ENCODE measurements at places on chromosomes 3 and 15.

DNA sequence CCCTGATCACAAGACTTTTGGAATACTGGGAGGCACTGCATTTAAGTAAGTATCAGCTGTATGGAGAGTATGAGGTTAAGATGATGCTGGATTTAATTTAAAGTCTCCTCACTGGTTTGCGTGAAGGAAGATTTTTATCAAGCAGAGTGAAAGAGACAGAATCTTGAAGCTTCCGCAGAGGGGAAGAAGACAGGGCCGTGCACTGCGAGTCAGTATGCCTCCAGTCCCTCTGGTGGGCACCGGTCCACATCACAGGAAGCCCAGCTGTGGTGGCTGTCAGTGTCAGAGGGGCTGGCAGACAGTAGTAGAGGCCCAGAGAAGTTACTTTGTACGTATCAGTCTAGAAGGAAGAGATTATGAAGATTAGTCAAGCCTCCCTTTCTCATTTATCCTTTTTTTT lies 379.0 kb upstream of the TPRG1 start:
- DNase-seq = no peak

GRCh38 chr15:45150481-45150880 lies 20.7 kb downstream of the DUOX1 start:
- no peak for DNase-seq

DNA sequence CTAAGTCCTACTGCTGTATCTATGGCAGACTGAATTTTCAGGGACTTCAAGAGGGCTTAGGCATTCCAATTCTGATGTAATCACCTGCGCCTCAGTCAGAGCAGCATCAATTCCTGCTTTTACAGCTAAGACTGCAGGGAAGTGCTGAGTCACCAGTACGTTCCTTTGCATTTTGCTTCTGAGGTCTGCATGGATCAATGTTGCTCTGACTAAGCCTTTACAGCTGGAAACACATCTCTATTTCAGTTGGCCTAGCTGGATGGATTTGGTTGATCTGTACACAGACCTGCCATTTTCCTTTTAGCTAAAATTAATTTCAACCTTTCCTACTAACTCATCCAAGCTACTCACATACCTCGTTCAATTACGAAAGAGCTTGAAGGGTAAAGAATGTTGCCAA lies 51.3 kb downstream of the ETV5 start:
- no peak for DNase-seq

- no peak for DNase-seq
Measured at GRCh38 chr15:83099290-83099689, 8.2 kb upstream of the TM6SF1 start.

DNA sequence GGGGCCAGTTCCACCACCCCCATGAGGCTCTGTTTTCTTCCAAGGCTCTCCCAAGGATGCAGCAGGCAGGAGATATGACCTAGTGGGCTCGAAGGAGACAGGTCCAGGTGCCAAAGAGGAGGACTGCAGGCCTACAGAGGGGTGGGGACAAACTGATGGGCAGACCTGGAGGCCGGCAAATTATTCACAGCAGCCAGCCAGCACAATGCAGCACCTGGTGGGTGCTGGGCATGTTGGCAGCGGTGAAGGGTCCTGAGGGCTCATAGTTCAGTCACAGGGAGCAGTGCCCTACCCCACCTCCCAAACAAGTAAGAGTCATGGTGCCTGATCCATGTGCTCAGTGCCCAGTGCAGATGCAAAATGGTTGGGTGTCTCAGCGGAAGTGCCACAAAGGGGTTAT lies 171.7 kb downstream of the ABHD5 start:
- DNase-seq = no peak

- no peak for DNase-seq
Measured at GRCh38 chr3:57094575-57094974, 34.1 kb downstream of the SPATA12 start.

DNA sequence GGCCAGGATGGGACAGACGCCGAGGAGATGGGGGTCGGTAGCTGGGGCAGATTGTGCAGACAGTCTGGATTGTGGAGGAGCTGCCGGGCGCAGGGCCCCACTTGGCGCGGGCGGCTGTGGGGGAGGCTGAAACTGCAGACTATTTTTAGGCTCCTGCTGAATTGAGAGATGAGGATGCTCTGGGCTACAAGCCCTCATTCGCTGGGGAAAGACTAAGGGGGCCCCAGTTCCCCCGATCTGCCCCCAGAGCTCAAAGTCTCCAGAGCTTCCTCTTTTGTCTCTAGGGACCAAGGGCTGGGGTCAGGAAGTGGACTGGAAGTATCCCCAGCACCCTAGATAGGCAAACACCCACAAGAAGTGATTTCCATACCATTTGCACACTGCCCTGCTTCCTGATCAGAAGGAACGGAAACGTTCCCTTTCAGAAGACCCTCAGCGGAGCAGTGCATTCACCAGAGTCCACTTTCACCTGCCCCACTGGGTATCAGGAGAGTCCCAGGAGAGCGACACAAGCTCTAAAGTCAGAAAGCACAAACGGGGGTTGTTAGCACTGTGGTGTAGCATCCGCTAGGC lies 29.7 kb downstream of the SEMA7A start:
- DNase-seq = peak; percentile 66

- DNase-seq = no peak
Measured at GRCh38 chr3:191882289-191882688, 421.3 kb downstream of the PYDC2 start.

DNA sequence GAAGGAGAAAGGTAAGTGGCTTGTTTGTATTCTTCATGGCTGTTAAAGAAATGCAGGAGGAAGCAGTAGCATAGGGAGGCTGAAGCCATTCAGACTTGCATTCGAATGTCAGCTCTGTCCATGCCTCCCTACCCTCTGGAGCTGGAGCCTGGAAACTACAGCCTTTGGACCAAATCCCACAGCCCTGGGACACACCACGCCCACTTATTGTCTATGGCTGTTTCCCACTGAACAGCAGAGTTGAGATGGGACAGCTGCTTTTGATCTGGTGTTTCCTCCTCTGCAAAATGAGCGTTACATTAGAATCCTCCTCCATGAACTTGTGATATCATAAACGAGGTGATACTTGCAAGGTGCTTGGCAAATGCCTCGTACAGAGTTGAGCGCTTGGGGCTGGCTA lies 3.6 kb downstream of the FAM107A start:
- no peak for DNase-seq

DNA sequence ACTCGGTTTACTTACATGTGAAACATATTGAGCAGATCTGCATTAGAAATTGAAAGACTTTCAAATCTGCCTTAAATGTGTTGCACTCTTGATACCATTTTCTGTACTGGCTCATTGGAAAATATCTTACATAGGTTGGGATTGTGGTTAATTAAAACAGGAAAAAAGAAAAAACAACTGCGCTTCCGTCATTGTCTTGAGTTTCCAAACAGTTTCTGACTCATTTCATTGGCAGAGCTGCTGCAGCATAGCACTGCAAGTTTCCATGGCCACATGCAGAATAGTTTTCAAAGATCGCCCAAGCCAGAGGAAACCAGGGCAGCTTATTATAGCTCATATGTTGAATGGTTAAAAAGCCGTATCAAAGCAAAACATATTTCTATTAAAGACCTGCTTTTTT lies 446.6 kb upstream of the BCHE start:
- no peak for DNase-seq

DNA sequence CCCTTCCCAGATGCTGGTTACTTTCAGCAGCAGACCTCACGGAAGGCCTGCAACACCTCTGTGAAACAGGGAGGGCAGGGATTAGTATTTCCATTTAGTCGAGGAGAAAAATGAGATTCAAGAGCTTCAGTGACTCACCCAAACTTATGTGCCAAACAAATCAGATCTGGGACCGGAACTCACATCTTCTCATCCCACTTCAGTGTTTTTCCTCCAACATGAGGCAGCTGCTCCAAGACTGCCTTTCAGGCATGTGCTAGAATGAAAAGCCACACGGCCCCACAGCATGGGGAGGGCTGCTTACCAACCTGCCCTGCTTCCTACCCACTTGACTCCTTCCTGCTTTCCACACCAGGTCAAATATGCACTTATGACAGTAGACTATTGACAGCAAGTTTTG lies 129.4 kb upstream of the SLC24A5 start:
- no peak for DNase-seq

GRCh38 chr3:39250116-39250747 lies 29.6 kb downstream of the CX3CR1 start:
- no peak for DNase-seq

- no peak for DNase-seq
Measured at GRCh38 chr3:176578316-176578715, 619.0 kb downstream of the TBL1XR1 start.

- DNase-seq = no peak
Measured at GRCh38 chr15:38275959-38276358, 23.3 kb downstream of the SPRED1 start.

GRCh38 chr15:71444866-71445590 lies 329.8 kb downstream of the THSD4 start:
- no peak for DNase-seq

DNA sequence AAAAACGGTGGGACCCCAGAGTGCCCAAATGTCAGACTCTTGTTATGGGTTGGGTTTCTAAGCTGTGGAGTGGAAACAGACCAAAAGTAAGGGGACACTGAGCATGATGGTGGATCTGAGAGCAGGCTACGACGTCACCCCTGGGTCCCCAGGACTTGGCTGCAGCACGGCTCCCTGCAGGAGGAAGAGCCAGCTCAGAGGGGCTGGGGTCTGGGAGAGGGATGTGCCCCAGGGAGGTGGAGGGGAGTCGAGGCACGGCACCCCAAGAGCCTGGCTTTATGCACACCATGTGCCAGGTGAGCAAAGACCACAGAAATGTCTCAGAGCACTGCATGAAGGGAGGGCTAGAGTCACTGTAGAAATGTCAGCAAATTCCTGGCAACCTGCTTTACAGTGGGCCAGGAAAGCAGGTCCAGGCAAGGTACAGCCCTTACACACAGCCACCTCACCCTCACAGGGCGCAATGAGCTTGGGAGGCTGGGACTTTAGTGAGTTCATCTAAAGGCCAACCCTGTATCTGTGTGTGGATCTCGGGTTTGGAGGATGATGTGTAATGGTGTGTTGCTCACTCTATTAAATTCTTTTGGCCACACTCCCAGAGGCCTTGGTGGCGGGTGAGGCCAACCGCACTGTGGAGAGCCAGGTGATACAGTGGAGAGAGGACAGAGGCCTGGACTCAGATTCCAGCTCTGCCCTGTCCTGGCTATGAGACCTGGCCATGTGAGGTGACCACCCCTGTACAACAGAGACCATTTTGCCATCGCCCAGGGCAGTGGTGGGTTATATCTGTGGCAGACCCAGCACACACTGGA lies 14.1 kb downstream of the CTSH start:
- no peak for DNase-seq

DNA sequence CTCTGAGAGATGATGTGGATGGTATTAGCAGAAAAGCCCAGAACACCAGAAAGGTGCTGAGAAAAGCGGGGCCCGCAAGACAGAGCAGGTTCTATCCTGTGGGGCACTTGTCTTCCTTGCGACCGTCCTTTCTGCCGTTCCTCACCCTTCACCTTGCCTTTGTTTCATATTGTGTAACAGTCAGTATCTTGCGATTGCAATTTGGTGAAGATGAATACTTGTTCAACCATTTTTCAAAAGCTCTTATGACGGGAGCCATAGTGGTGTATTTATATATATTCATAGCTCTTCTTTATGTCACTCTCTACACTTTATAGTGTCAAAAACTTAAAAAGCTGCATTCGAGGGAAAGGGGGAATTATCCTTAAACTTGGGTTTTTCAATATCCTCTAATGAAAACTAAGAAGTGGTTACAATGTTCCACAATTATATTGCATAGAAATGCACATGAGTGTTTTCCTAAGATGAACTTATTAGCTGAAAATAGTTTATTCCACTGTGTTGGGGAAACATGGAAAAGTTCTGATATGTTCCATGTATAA lies 797 bp downstream of the MAP3K13 start:
- DNase-seq = peak; percentile 26

GRCh38 chr3:41296556-41296955 lies 97.3 kb downstream of the CTNNB1 start:
- DNase-seq = no peak

- DNase-seq = no peak
Measured at GRCh38 chr3:170465955-170466354, 47.3 kb downstream of the CLDN11 start.
